ENCODE measurements at places on chromosomes 12 and 14.

DNA sequence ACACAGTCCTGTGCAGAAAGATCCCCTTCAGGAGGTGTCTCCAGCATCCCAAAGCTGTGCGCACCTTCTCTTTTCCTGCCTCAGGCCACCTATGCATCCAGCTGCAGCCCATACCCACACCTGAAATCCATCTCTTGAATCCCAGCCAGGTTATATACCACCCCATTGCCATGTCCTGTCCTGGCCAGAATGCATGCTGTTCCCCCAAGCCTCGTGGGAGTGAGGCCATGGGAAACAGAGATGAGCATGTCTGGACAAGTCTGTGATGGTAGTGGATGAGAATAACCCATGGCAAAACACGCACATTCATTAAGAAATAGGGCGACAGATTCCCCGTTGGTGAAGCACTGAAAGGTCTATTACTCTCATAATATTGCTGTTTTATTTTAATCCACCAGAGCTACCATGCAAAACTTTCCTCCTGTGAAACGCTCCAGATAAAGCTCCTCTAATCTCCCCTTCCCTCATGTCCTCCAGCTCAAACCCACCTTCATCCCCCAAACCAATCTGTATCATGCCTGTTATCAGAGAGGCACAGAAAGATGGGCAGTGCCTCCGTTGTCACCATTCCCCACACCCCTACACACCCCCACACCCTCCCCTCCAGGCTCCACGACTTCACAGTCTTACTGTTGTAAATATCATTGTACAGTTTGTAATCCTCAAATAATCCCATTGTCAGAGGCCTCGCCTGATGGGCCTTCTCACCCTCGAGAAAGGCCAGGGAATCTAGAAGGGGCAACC, 97.5 kb upstream of the FKBP4 start:
- DNase-seq = no peak

- DNase-seq = no peak
These were observed 131.2 kb upstream of the FOXG1 start for GRCh38 chr14:28635387-28635786.

DNA sequence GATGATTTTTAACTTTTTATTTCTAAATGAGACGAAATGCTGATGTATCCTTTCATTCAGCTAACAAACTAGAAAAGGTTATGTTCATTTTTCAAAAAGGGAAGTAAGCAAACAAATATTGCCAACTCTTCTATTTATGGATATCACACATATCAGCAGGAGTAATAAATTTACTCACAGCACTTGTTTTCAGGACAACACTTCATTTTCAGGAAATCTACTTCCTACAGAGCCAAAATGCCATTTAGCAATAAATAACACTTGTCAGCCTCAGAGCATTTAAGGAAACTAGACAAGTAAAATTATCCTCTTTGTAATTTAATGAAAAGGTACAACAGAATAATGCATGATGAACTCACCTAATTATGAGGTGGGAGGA, 139.6 kb downstream of the HMGA2 start:
- DNase-seq = no peak

- DNase-seq = no peak
These were observed 64.4 kb downstream of the FUT8 start for GRCh38 chr14:65476942-65477318.

GRCh38 chr12:34626363-34627157, 604.3 kb downstream of the ALG10 start:
- DNase-seq = no peak

Measured in stimulated activated CD8-positive, alpha-beta memory T cell treated with anti-CD3 and anti-CD28 coated beads, Interleukin-4, amount 100 ng/mL, for 1 hour (primary cell).